ENCODE measurements at places on chromosomes 7 and 10.

DNA sequence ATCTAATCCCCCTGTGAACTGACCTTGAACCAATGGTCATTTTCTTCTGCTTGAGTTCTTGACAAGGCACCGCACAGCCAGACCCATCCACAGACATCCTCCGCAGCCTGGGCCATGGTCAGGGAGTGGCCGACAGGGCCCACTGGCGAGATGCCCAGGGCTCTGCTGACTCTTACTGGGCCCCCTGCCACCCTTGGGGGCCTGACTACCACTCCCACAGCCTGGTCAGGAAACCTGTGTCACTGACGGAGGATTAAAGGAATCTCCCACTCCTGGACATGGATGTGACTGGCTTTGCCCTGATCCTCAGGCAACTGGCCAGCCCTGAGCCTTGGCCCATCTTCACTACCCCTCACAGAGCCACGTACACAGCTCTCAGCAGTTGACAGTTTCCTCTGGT lies 50.4 kb upstream of the ENO4 start:
- DNase-seq = no peak

- DNase-seq = no peak
These were observed 14.5 kb upstream of the PAX2 start for GRCh38 chr10:100730725-100731406.

DNA sequence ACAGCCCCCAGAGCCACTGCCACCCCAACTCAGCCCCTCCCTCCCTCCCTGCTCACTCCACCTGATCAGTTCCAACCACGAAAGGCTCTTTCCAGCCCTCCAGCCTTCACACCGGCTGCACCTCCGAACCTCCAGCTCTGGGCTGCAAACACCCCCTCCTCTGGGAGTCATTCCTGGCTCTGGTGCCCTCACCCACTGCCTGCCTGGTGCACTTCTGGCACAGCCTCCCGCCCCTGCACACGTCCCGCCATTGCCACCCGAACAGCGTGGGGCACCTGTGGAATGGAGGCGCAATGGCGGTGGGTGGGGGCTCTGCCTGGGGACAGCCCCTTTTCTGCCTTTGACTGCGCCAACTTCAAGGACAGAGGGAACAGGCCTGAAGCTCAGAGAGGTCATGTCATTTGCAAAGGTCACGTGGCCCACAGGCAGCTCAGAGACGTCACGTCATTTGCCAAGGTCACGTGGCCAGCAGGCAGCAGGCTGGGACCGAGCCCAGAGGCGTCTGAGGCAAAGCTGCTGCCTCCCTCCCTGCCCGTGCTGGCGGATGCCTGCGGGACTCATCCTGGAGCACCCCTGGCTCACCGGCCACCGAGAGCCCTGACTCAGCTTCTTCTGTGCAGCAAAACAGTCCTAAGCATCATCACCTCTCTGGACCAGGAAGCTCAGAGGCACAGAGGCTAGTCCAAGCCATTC lies 76.0 kb upstream of the DNAAF5 start:
- no peak for DNase-seq

DNA sequence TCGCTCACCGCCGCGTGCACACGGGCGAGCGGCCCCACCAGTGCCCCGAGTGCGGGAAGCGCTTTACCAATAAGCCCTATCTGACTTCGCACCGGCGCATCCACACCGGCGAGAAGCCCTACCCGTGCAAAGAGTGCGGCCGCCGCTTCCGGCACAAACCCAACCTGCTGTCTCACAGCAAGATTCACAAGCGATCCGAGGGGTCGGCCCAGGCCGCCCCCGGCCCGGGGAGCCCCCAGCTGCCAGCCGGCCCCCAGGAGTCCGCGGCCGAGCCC lies 3.3 kb downstream of the REPIN1 start:
- DNase-seq = no peak

- DNase-seq = no peak
These were observed 140.4 kb upstream of the NAMPT start for GRCh38 chr7:106425017-106425719.

DNA sequence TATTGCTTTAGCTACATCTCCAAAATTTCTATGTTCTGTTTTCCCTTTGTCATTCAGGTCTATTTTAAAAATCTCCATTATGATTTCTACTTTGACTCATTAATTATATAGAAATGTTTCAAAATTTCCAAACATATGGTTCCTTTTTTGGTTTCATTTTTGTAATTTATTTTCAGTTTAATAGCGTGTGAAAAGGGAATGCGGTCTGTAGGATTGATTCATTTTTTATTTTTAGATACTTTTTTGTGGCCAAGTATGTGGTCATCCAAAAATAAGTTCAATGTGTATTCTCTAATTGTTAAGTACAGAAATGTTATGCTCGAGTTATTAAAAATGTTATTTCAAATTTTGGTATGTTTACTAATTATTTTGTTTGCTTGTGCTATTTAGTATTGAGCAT lies 72.5 kb upstream of the ANKRD1 start:
- DNase-seq = no peak

- DNase-seq = no peak
These were observed 86.9 kb upstream of the TNRC18 start for GRCh38 chr7:5510426-5511045.

DNA sequence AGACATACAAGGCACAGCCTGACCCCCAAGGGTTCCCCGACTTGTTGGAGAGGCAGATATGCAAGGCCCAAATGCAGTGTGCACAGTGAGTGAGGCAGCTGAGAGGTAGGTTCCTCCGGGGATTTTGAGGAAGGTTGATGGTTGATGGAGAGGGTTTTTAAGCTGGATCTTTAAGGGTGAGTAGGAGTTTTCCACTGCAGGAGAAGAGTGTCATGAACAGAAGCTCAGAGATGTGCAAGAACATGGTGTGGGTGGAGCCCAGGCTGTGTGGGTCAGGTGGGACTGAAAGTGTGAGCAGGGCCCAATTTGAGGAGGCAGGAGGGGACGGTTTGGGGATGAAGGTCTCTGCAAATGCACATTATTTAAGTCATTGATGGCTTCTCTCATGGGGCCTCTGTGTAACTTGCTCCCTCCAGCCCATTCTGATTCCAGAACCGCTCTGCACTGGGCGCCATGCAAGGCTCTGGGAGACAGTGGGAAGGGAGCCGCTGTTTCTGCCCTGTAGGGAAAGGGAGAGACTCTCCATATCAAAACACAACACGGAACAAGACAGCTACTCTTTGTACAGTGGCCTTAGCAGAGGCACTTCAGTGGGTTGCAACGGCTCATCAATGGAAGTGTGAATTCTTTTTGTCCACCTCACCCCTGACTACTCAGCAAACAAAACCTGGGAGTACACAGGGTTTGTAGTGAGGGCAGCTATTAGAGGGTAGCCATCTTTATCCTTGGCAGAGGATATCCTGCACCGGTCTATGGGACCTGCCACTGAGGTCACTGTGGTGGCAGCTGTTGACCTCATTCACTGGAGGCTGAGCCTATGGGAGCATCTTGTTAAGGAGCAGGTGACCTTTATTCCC lies 29.7 kb downstream of the RAMP3 start:
- no peak for DNase-seq

- DNase-seq = no peak
These were observed 108.4 kb upstream of the ZWINT start for GRCh38 chr10:56469482-56469881.

DNA sequence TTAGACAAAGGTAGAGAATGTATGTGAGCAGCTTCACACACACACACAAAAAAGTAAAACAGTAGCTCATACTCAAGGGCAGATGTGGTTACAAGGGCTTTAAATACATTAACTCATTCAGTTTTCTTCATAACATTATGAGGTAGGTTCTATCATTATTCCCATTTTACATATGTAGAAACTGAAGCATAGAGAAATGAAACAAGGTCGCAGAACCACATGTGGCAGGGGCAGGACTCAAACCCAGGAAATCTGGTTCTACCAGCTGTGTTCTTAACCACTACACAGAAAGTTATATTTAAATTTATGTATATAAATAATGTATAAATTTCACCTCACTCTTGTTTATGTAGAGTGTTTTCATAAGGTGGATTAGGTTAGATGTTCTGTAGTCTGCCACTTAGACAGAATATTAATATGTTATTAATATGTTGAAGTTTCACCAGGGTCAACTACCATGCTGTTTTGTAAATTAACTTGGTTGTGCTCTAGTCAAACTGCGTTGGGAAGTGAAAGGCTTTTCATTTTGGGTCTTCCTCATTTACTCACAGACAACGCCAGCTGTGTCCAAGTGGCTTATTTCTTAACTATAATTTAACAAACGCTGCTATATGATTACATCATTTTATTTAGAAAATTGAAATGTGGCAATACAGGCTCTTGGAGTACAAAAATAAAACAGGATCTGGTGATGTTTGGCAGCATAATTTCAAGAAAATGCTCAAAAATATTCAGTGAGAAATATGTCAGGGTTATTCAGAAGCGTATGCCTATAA lies 138.4 kb downstream of the MDFIC start:
- no peak for DNase-seq

GRCh38 chr7:42672339-42672999 lies 239.4 kb downstream of the C7orf25 start:
- no peak for DNase-seq

- no peak for DNase-seq
These were observed 8.8 kb upstream of the ENO4 start for GRCh38 chr10:116840389-116841075.

DNA sequence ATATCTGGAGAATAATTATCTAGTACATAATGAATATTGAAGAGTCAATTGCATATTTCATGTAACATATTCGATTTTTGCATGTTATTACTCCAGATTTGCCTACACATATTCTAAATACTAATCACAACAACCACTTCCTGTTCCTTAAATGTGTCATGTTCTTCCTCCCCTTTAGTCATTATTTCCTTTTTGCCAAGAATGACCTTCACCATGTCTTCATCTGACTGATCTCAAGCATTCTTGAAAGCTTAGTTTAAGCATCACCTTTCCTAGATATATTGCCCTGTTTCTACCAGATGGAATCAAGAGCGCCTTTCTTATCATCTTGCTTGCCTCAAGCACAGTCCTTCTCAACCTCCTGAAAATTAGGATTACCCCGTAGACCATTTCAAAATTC lies 23.5 kb upstream of the MEOX2 start:
- DNase-seq = no peak

- no peak for DNase-seq
These were observed 12.5 kb downstream of the PRF1 start for GRCh38 chr10:70589762-70590654.

- no peak for DNase-seq
These were observed 299.1 kb downstream of the PLXNA4 start for GRCh38 chr7:132276976-132277725.

- no peak for DNase-seq
These were observed 45.0 kb upstream of the AKR1C1 start for GRCh38 chr10:4918236-4918635.

GRCh38 chr7:151673216-151673615 lies 153.5 kb upstream of the RHEB start:
- no peak for DNase-seq

- no peak for DNase-seq
These were observed 135.9 kb upstream of the LAMB4 start for GRCh38 chr7:108266035-108266434.

Measured in iPS DF 19.7 (cell line).